Activated CD4-positive, alpha-beta T cell treated with anti-CD3 and anti-CD28 coated beads for 1 hour (primary cell): ENCODE measurements at places on chromosomes 6 and 20.
A peak's percentile ranks its signal among the peaks of the same experiment; 100 is the strongest.

GRCh38 chr6:150233843-150234269, 91.0 kb downstream of the PPP1R14C start:
- DNase-seq = no peak

DNA sequence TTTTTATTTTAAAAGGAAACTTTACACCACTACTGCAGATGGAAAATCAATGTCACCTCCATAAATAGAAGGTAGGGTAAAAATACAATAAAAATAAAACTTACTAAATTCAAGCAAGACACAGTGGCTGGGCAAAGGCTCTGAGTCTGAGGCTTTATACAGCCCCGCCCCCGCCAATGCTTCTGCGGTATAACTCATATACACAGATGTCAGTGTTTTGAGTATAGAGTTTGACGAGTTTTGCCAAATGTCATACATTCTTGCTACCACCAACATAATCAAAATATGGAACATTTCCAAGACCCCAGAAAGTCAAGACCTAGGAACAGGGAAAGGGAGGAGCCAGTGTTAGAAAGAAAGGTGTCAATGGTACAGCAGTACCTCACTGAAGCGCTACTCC, 12.8 kb downstream of the NFATC2 start:
- peak; percentile 39 for DNase-seq

GRCh38 chr6:111808493-111808892, 64.8 kb downstream of the FYN start:
- DNase-seq = no peak

GRCh38 chr20:37259031-37259430, 2.6 kb downstream of the GHRH start:
- DNase-seq = no peak

- DNase-seq = no peak
These were observed 15.0 kb upstream of the MARCKS start for GRCh38 chr6:113842165-113842564.

GRCh38 chr6:10643201-10643651, 51.2 kb downstream of the C6orf52 start:
- no peak for DNase-seq

GRCh38 chr20:57347393-57347792, 3.7 kb upstream of the RAE1 start:
- DNase-seq = no peak

DNA sequence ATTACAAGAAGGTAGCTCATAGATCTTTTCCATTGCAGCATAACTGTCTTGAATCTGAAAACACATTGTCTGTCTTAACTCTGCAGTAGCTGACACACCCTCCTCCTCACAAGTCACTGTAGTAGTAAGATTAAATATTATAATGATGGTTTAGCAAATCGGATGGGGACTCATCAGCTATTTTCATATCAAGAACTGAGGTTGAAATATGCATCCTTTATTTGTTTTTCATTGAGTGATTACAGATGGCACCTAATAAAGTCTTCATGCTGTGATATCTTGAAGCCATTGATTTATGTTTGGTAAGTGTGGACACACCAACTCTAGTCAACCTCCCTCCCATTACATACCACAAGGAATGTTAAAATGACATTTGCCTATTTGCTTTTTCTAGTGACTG, 267.4 kb upstream of the TAB2 start:
- no peak for DNase-seq

DNA sequence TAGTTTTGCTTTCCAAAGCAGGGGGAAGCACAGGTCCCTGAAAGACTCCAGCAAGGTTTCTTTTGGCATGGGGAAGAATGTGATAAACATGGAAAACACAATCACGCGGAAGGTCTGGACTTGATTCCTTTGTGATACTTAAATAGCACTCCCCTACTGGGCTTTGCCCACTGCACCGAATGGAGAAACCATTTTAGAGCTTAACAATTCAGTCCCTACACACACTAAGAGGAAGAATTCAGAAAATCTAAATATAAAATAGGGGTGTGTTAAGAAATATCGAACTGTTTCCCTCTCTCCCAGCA, 71.4 kb upstream of the NHSL1 start:
- DNase-seq = no peak

DNA sequence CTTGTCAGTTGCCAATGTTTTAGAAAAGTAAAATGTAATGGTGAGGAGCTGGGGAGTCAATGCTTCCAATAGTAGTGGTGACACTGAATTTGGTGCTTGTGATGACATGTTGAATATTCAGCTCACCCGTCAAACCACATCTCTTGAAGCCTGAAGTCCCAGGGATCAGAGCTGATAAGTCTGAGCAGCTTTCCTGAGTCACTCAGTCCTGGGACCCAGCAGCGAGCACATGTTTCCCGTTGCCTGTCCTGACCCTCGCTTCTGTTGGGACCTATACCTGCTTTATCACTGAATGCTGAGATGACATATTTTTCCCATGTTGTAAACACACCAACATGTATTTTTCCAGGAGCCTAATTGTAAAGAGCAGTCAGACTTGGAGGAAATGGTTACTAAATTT, 693.6 kb downstream of the QKI start:
- no peak for DNase-seq

DNA sequence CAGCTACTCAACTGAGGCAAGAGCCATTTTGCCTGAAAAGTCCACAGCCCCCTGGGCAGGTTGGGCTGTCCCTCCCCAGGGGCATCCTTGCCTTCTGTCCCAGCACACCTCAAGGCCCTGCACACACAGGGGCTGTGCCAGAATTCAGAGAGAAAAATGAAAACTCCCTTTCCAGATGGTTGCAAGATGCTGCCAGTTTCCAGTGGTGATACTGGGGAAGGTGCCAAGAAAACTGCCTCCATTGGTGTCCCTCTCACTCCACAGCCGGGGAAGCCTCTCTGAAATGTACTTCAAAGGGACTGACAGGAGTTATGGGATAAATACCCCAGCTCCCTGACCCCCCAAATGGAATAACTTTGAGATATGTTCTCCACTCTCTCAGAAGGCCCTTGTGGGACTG, 154.2 kb upstream of the MAFB start:
- no peak for DNase-seq

GRCh38 chr20:62355516-62355877, 11.6 kb downstream of the LAMA5 start:
- DNase-seq = no peak

DNA sequence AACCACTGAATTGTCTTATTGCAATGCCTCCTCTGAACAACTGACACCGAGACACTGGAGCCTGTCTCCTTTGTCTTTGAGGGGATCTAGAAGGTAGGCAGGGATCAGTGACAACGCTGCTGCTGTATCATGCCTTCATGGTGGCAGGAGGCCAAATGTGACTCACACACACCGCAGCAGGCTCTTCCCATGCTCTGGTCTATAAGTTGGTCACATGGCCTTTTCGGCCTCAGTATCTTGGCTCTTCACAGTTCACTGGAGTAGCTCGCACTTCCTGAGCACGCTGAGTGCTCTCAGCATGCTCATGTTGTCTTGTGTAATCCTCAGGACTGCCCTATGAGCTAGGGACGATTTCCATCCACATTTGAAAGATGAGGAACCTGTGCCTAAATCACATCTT, 167.4 kb upstream of the PCSK2 start:
- DNase-seq = no peak

DNA sequence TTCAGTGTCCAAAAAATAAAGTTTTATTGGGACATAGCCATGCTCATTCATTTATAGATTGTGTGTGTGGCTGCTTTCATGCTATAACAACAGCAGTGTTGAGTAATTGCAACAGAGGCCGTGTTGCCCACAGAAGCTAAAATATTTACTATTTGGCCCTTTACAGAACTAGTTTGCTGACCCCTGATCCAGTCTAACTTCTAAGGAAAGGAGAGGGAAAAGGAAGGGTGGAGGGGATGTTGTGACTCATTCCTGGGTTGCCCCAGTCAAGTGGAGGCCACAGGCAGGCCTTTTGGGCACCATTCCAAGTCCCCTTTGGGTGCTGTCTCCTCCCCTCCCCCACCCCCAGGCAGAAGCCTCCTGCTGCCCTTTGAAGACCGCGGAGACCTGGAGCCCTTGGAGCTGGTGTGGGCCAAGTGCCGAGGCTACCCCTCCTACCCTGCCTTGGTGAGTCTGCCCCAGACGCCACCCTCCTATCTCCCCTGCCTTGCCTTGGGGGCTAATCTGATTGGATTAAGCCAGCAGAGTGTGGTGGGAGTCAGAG, 28.4 kb downstream of the BRPF3 start:
- DNase-seq = no peak

GRCh38 chr6:2952557-2953095, 18.7 kb downstream of the SERPINB6 start:
- peak; percentile 42 for DNase-seq

- no peak for DNase-seq
These were observed 37.2 kb upstream of the TFB1M start for GRCh38 chr6:155351273-155352129.

GRCh38 chr6:149127212-149127611, 190.3 kb upstream of the TAB2 start:
- DNase-seq = no peak

GRCh38 chr6:154754152-154754551, 20.9 kb downstream of the SCAF8 start:
- DNase-seq = no peak

DNA sequence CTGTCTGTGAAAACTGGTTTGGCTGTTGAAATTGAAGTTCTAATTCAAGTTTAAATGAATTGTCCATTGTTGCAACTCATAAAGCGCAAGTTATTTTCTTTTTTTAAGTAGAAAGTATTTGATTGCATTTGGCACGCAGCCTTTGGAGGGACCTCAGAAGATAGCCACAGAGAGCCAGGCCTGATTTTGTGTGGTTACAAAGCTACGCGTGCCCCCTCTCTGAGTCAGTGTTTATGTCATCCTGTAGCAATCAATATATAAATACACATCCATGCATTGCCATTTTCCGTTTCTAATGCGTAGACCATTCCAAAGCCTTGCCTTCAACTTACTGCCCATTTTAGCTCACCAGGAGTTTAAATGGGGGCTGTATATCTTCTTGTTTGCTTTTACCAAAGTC, 173.2 kb downstream of the TMEM242 start:
- DNase-seq = no peak

DNA sequence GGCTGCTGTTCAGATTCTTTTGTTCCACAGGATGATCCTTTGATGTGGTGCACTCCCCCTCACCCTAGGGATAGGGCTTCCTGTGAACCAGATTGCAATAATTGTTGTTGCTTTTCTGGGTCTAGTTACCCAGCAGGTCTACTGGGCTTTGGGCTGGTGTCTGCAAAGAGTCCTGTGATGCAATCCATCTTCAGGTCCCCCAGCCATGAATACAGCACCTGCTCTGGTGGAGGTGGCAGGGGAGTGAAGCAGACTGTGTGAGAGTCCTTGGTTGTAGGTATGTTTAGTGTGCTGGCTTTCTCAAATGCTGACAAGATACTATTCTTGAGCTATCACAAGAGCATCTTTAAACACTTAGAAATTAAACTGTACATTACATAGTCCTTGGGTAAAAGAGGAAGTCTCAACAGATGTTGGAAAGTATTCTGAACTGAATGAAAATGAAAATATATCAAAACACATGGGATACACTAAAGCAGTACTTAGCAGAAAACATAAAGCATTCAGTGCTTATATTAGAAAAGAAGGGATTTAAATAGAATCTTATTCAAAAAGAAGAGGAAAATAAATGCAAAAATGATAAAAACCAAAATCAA, 49.1 kb upstream of the CCR6 start:
- DNase-seq = no peak

- DNase-seq = no peak
These were observed 6.5 kb upstream of the KIAA1586 start for GRCh38 chr6:57040011-57040410.

- DNase-seq = no peak
These were observed 40.4 kb upstream of the ARG1 start for GRCh38 chr6:131532580-131533039.

DNA sequence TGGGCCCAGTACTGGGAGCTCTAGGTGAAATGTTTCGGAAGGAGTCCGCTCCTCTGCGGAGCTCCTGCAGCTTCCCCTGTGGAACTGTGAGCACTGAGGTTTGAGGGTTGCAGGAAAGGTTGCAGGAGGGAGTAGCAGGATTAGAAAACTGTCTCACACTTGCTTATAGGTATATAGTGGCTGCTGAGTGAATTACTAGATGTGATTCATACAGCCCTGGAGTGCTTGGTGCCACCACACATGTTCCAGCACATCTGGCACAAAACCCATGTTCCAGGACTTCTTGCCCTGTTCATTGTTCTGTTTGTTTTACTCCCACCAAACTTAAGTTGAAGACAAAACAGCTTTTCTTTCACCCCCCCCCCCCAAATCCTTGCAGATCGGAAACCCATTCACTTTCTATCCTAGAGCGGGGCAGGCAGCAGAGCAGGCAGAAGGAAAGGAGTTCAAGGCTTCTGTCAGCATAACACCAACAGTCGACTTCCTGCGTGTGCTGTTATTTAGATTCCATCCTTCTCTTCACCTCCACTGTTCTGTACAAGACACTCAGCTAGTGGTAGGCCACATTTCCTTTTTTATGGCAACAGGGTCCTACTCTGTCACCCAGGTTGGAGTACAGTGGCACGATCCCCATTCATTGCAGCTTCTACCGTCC, 669 bp upstream of the PEX6 start:
- DNase-seq = no peak

DNA sequence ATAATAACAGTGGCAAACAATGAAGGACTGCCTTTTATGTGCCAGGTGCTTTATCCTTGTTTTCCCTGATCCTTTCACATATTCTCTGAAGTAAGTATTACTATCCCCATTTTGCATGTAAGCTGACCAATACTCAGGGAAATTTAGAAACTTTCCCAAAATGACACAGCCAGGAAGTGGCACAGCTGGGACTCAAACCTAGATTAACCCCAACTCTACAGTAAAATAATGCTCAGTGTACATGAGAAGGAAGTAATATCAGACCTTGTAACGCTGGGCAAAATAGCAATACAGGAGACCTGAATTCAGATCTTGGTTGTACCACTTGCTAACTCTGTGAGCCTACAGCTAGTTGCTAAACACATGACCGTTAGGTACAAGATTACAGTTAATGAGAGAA, 26.8 kb upstream of the NRSN1 start:
- no peak for DNase-seq

- no peak for DNase-seq
These were observed 43.7 kb upstream of the TULP4 start for GRCh38 chr6:158268361-158269147.

DNA sequence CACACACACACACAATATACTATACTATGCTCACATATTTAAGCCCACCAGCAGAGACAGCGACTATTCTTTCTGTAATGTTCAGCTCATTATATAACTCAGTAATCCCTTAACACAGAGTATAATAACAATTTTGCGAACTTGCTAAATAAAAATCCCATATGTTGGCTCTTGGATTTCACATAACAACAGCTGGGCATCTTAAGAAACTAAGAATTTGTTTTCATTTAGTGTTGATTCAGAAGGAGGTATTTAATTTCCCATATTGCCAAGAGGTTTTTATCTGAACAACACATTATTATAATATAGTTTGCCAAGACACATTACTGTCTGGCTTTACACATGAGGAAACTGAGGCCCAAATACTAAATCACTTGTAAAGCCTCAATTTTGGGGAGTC, 7.4 kb downstream of the ECT2L start:
- no peak for DNase-seq

GRCh38 chr20:13205848-13206434, 15.1 kb upstream of the ISM1 start:
- DNase-seq = no peak
